ENCODE measurements at places on chromosomes 5 and 9. TPM values are rescaled to one million over a fixed set of nuclear protein-coding genes. Genes with fewer than 3 reads are reported as not detected.

The TMEM252 gene
- total RNA-seq: not detected

The PRDM9 gene
- total RNA-seq: not detected

The CATSPER3 gene
- 0.87 TPM for total RNA-seq

The ERAP2 gene
- total RNA-seq: 26.9 TPM

The RNF20 gene
- 48.1 TPM for total RNA-seq

The UNC5A gene
- total RNA-seq: 0.46 TPM

The CTNND2 gene
- 6.9 TPM for total RNA-seq

The PCDHA8 gene
- 0.49 TPM for total RNA-seq

GRCh38 chr5:82351754-82352145 is 73.6 kb upstream of the RPS23 start:
- H3K36me3 ChIP-seq: no peaks in the 10 kb centered on the region
- no peak overlapping the region for H3K27ac ChIP-seq
- H3K4me3 ChIP-seq: no peak overlapping the region

GRCh38 chr5:152051499-152052454 is 127.1 kb upstream of the GLRA1 start:
- no peaks in the 10 kb centered on the region for H3K27me3 ChIP-seq
- no peaks in the 10 kb centered on the region for H3K4me1 ChIP-seq
- no peak overlapping the region for H3K27ac ChIP-seq
- no peaks in the 10 kb centered on the region for H3K36me3 ChIP-seq

- H3K27me3 ChIP-seq: no peaks in the 10 kb centered on the region
- H3K36me3 ChIP-seq: no peaks in the 10 kb centered on the region
- DNase-seq: no peak
- no peak overlapping the region for H3K27ac ChIP-seq
These were observed 42.1 kb downstream of the TMOD1 start for GRCh38 chr9:97543561-97543960.

GRCh38 chr9:121743441-121744001 is 92.1 kb downstream of the DAB2IP start:
- DNase-seq: peak; percentile 91
- H3K27ac ChIP-seq: peak overlapping the region; percentile 65
- no peaks in the 10 kb centered on the region for H3K27me3 ChIP-seq
- H3K4me3 ChIP-seq: peak overlapping the region; percentile 48
- H3K36me3 ChIP-seq: no peaks in the 10 kb centered on the region

GRCh38 chr9:83219154-83219923 is 156.4 kb upstream of the RASEF start:
- peaks cover 6% of the 10 kb centered on the region for H3K4me1 ChIP-seq
- H3K27me3 ChIP-seq: no peaks in the 10 kb centered on the region
- peak overlapping the region; percentile 65 for H3K4me3 ChIP-seq
- H3K36me3 ChIP-seq: no peaks in the 10 kb centered on the region
- DNase-seq: peak; percentile 93

DNA sequence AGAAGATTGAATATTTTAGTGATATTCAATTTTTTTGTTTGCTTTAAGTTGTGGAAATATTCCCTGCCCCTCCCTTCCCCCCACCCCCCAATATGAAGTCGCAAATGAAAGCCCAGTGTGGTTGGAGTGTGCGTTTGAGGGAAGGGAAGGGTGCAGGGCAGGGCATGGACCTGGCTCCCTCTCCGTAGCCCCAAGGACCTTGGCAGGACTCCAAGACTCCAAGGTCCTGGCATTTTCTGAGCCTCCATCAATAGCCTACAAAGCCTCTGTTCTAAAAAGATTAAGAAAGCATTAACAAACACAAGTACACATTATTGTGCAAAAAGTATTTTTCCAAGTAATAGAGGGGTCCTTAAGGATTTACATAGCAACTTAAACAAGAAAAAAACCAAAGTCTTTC is 38.8 kb upstream of the PTPN3 start:
- no peak overlapping the region for H3K4me3 ChIP-seq
- no peaks in the 10 kb centered on the region for H3K27me3 ChIP-seq
- DNase-seq: no peak

- no peaks in the 10 kb centered on the region for H3K27me3 ChIP-seq
- DNase-seq: no peak
- no peaks in the 10 kb centered on the region for H3K36me3 ChIP-seq
- H3K27ac ChIP-seq: no peak overlapping the region
These were observed 370.8 kb upstream of the RFX3 start for GRCh38 chr9:3896576-3896975.

- peaks cover 51% of the 10 kb centered on the region for H3K36me3 ChIP-seq
- H3K27me3 ChIP-seq: no peaks in the 10 kb centered on the region
- H3K4me3 ChIP-seq: no peak overlapping the region
- H3K27ac ChIP-seq: peak overlapping the region; percentile 79
These were observed 48.2 kb upstream of the RPL26L1 start for GRCh38 chr5:172910828-172911627.

DNA sequence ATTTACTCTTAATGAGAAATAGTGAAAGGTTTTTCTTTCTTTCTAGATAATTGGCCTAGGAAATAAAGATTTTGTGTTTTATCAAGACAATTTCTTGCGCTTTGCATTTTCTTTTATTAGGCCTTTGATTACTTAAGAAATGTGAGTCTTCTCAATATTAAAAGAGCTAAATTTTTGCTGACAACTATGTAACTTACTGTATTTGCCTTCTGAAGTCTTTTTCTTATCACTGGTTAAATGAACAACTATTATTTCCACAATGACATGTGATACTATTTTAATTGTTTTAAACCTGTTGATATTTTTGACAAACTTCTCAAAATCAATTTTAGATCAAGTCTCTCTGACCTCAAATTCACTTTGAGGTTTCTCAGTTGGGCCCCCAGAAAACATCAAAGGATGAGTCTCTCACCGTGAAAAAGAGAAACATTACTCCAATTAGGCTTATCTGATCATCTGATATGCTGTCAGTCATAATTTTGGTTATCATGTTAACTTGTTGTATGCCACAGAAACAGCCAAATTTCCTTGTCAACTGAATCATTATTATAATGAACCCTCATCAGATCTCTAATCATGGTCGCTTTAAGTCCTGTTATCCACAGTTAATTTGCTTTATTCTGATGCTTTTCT is 48.8 kb downstream of the RAPGEF1 start:
- H3K4me3 ChIP-seq: no peak overlapping the region
- peaks cover 41% of the 10 kb centered on the region for H3K4me1 ChIP-seq
- no peaks in the 10 kb centered on the region for H3K36me3 ChIP-seq
- H3K27ac ChIP-seq: no peak overlapping the region

DNA sequence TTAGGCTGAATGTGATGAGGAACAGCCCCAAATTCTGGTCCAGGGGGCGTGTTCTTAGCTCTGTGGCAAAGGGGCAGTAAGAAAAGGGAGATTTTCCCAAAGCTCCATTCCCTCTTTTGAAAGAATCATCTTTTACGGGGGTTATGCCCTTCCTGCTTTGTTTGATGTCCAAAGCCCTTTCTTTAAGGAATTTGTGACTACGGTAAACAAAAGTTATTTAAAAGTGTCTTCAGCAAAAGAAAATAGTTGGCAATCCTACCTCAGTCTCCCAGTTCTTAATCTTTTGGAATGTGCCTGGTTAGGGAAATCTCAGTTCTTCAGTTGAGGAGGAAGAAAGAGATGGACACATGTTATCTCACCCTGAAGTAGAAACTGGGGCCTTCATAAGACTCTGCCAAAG is 24.4 kb upstream of the ARSI start:
- no peak overlapping the region for H3K4me3 ChIP-seq
- DNase-seq: no peak
- H3K36me3 ChIP-seq: no peaks in the 10 kb centered on the region
- H3K27me3 ChIP-seq: no peaks in the 10 kb centered on the region

All from upper lobe of right lung (tissue), 1 donor.